Stimulated activated CD4-positive, alpha-beta T cell treated with anti-CD3 and anti-CD28 coated beads, Interleukin-2, amount 100 ng/mL, for 48 hours (primary cell): ENCODE measurements at places on chromosomes 6 and 20.

DNA sequence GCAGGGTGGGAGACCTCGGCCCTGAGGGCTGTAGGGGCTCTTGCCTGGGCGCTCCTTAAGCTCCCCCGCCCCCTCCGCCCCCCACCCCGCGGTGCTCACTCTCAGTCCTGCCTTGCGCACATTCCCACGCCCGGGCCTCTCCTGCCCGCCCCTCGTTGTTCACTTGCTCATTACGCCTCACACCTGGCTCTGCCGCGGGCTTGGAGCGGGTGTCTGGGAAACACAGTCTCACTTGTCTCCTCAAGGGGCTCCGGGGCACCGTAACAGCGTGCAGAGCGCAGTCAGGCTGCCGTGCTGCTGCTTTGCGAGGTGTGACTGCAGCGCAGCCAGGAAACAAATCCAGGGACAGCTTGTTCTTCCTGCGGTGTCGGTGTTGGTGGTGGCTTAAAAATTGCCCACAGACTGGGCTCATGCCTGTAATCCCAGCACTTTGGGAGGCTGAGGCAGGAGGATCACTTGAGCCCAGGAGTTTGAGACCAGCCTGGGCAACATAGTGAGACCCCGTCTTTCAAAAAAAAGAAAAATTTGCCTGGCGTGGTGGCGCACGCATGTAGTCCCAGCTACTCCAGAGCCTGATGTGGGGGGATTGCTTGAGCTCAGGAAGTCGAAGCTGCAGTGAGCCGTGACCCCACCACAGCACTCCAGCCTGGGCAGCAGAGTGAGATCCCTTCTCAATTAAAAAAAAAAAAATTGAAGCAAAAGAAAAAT, 4.6 kb downstream of the NPBWR2 start:
- DNase-seq: no peak

- DNase-seq: no peak
These were observed 1.2 kb upstream of the TFB1M start for GRCh38 chr6:155315516-155315871.

- DNase-seq: no peak
These were observed 59.3 kb downstream of the EPB41L2 start for GRCh38 chr6:131003488-131004386.

DNA sequence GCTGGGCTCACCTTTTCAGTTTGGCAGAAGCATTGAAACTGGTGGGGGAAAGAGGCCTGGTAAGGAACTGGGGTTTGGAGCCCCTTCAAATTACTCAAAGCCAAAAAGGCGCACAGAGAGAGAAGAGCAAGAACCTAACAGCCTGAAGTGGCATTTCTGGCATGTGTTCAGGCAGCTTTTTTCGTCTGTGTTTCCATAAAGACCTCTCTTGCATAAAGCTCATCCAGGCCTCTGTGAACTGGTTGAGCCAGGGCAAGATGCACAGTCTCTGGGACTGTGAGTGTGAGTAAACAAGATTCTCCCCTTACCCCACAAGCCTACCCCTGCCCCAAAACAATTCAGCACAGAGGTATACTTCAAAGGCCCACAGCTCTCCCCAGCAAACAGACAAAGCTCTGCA, 167.8 kb downstream of the QRSL1 start:
- DNase-seq: no peak

- DNase-seq: no peak
These were observed 24.0 kb downstream of the RRBP1 start for GRCh38 chr20:17657898-17658647.

- no peak for DNase-seq
These were observed 50.5 kb upstream of the SCAF8 start for GRCh38 chr6:154682633-154683125.

GRCh38 chr20:31543966-31544598, 29.8 kb downstream of the HM13 start:
- DNase-seq: no peak

GRCh38 chr6:158567152-158567551, 7.3 kb downstream of the TMEM181 start:
- no peak for DNase-seq

DNA sequence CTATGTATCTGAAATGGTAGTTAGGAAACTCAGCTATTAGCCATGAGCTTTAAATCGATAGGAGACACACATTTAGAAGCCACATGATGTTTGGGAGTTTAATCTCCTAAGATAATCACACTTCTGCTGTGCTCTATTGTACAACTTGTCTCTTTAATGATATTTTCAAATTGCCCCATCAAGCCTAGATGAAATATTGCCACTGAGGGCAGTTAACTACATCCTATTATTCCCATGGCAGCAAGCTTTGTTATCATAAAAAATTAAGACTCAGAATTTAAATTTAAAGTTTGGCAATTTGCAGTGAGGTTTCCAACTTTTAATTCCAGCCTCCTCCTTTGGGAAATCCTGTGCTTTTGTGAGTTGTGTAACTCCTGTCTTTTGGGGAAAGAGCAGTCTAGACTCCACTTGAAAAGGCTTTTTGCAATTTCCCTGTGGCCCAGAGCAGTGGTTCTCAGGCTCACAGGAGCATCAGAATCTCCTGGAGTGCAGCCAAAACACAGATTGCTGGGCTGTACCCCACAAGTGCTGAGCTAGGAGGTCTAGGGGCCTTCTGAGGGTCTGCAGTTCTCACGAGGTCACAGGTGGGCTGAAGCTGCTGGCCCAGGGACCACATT, 792.4 kb downstream of the QKI start:
- DNase-seq: no peak

- no peak for DNase-seq
These were observed 2.3 kb upstream of the HLA-DMA start for GRCh38 chr6:32954986-32955802.

GRCh38 chr20:57465486-57465885, 59.5 kb downstream of the CTCFL start:
- DNase-seq: no peak

DNA sequence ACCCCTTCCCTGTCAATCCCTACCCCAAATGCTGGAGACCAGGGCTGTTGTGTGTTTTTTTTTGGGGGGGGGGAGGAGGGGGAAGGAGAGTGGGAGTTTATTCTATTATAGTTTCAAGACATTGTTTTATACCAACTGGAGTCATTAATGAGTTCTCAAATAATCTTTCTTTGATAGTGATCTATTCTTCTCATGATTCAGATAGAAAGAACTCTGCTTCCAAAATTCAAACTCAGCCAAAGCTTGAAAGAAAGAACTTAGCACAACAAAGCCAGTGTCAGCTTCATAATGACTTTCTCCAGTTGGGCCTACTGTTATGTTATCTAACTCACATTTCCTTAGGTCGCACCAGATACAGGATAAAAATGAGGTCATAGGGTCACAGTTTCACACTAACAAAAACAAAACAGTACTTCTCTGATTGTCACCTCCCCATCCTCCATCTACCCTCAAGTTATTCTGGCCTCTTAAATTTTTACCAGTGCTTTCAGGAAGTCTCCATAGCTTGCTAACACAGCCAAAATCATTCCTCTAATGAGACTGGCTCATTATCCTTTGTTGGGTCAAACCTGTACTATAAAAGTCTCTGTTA, 19.0 kb upstream of the MAP3K7 start:
- DNase-seq: no peak

- DNase-seq: no peak
These were observed 17.3 kb upstream of the BHLHE23 start for GRCh38 chr20:63023936-63024571.

DNA sequence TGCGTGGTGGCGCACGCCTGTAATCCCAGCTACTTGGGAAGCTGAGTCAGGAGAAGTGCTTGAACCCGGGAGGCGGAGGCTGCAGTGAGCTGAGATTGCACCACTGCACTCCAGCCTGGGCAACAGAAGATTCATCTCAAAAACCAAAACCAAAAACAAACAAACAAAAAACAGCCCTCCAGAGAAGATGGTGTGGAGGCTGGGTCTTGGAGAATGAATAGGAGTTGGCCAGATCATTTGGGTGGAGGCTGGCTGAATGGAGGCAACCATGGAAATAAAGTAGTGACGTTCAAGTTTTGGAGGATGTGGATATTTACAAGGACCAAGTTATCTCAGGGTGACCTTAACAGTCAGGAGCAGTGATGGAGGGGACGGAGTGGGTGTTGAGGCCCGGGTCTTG, 24.7 kb downstream of the HIVEP1 start:
- no peak for DNase-seq

DNA sequence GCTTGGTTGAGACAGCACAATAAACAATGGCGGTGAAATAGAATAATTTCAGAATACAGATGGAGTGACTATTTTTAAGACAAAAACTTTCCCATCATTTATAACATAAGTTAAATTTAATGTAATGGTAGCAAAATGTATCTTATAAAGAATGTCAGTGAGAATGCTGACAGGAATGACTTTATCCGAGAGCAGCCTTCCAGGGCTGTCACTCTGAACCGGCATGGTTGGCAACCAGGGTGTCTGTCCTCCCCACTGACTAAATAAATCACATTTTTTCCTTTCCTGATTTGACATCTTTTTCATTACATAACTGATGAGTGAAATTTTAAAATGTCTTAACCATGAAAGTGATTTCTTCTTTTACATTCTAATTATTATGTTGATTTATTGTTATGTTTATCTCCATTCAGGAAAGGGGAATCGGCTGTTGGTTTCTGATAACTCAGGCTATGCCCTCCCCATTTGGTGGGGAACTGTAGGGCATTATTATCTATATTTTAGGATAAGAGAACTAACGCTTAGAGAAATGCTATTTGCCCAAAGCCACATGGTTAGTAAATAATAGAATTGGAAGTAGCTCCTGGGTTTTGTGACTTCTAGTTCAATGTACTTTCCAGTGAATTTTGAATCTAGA, 109.2 kb upstream of the OGFRL1 start:
- DNase-seq: no peak

DNA sequence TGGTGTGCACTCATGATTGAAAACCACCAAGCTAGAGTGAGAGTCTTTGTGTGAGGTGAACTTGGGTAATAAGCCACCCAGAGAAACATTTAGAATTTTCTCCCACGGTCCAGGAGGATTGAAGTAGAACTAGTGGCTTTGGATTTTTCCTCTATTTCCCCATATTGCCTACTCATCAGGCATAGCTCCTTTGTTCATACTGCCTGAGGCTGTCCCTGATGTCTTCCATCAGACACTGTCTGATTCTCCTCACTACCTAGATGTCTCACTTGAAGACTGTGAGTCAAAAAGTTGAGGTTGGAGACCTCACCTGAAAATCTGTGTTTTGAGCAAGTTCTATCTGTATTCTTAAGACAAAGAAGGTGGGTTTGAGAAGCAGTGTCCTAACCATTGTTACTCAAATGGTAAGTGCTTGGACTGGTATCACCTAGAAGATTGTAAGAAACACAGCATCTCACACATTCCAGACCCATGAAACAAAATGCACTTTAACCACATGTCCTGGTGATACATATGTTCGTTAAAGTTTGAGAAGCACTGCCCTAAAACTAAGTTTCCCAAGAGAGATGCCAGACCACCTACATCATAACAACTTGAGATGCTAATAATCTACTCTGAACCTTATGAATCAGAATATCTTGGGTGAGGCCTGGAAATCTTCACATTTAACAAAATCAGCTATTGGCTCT, 523.4 kb upstream of the BTBD3 start:
- no peak for DNase-seq

DNA sequence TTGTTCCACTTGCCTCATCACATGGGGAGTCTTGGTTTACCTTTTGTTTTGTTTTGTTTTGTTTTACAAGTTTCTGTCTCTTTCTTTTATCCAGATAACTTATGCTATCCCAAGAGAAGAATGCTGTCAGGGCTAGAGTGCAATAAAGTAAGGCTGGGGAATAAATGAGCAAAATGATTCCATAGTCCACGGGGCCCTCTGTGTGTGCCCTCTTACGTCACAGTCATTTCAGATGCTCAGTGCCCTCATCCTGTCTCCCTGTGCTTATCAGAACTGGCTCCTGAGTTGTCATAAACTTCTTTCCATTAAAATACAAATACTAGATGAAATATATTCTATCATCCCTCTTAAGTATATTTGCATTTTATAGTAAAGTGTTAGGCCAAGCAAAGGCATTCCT, 30.8 kb upstream of the ENPP1 start:
- no peak for DNase-seq

GRCh38 chr6:170438402-170438753, 114.7 kb downstream of the PSMB1 start:
- DNase-seq: peak; percentile 24

GRCh38 chr6:158121335-158121734, 46.7 kb downstream of the SERAC1 start:
- DNase-seq: no peak

DNA sequence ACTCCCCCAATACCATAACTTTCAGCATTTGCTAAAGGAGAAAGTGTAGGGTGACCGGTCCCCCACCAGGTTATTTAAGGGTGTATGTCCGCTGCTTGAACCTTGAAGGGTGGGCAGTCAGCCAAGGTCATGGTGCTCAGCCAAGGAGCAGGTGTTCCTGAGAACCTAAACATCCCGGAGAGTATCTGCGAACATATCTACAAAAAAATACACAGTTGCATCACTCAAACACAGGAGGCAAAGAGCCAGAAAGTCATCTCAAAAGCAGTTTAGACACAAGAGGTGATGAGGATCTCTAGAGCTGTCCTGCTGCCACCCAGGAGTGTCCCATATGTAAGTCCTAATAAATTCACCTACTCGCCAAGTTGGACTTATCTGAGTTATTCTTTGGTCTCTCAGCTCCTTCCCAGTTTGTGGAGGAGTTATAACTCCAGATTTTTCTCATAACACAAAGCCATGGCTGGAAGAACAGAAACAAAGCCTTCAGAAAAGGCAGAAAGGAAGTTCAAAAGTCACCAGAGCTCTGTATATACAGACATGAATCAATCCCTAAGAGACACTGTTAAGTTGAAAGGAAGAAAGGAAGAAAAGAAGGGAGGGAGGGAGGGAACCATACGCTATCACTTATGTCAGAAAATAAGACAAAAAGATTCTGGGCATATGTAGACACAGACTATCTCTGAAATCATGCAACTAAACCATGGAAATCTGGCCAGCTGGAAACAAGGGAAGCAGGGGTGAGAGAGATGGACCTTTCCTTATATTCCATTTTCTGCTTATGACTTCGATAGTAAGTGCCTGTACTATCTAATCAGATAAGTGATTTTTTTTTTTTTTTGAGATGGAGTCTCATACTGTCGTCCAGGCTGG, 11.3 kb downstream of the MBOAT1 start:
- DNase-seq: no peak

DNA sequence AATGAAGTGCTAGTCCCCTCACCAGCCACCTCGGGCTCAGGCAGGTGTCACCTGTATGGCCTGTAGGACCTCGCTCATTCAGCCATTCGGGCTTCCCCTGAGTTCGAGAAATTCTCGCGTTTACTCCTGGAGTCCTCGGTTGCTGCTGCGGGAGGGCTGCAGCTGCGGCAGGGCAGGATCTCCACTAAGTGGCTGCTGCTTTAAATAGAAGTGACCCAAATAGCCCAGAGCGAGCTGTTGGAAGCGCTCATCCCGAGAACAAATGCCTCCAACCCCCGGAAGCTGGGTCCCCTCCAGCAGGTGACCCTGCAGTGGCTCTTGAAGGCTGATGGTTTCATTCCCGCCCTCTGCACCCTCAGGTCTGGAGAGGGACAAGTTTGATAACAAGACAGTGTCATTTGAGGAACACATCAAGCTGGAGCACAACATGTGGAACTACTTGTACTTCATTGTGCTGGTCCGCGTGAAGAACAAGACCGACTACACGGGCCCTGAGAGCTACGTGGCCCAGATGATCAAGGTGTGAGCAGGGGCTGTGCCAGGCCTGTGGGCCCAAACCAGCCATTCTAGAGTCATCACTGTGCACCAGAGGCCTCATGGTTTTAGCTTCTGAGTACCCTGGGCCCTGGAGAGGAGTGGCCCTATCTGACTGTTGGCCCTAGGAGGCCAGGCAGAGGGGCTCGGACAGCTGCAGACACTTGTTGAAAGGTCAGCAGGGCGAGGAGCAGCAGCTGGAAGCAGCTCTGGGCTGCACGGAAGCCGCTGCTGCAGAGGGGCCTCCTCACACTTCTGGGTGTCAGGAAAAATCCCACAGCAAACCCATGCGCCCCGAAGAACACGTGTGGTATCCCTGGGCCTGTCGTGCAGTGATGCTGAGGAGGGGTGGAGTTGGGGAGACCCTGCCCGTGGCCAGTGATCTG, 18.1 kb downstream of the UQCC2 start:
- DNase-seq: no peak
